ENCODE measurements at places on chromosomes 6 and 20.

- DNase-seq = peak; percentile 68
These were observed 773 bp downstream of the SMAP1 start for GRCh38 chr6:70668499-70668812.

DNA sequence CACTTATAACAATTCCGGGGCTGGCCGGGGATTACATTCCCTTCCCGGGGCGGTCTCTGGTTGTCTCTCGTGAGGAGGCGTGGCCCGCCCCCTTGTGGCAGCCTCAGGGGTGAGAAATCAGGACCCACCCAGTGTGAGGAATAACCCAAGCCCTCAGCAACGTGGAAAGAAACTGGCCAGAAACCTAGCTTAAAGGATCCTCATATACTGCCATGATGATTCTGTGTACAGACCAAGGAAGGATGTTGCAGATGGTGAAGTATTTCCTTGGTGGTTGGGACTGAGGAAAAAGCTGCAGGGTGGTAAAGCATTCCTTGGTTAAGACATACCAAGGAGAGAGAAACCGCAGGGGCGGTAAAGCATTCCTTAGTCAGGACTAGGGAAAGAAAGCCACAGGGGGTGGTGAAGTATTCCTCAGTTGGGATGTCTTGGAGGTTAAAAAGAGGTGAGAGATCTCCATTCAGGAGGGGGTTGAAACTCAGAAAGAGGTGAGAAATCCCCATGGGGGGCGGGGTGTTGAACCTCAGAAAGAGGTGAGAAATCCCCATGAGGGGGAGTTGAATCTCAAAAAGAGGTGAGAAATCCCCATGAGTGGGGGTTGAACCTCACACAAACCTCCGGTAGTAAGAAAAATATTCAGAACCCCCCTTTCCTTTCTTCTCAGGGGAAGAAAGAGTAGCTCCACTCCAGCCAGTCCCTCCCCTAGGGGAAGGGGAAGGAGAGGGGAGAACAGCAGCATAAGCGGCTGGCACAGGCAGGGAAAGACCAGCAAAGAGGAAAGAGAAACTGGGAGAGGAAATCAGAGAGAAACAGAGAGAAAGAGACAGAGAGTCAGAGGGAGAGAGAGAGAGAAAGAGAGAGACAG, 238.1 kb downstream of the RNGTT start:
- DNase-seq = peak; percentile 28

DNA sequence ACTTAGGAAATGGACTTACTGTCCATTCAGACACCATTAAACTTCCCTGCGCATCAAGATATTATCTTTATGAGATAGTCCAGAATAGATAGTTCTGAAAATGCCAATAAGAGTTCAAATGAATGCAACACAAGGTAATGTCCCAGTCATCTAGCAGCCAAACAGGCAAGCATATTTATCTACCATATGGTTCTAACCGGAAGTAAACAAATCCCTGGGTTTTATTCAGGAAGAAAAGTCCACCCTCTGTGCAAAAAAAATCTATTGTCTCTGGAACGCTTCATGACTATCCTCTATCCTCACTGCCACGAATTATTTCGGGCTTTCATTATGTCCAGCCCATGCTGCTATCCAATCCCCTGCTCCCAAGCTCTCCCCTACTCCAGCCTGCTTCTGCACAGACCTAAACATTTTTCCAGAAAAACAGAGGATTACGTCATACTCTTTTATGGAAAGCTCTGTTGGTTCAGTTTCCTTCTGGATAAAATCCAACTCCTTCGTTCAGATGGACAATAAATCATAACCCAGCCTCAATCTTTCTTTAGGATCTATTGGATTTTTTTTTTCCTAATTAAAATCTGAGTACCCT, 11.4 kb downstream of the PPIL6 start:
- DNase-seq = peak; percentile 46

GRCh38 chr20:634148-634925, 18.7 kb downstream of the SRXN1 start:
- DNase-seq = no peak

DNA sequence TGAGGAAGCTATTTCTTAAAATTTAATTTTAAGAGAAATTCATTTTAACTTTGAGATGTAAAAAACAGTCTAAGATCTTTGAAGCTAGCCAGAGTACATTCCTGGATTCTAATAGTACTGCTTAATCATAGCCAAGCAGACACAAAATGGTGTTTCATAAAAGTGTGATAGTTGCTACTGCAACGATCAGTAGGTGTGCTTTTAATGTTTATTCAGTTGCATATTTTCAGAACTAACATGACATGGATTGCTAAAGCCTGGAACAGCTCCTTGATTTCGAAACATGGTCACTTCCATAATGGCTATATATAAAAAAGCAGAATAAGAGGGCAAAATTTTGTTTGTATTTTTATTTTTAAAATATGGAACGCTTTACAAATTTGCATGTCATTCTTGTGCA, 35.5 kb downstream of the SESN1 start:
- peak; percentile 58 for DNase-seq

DNA sequence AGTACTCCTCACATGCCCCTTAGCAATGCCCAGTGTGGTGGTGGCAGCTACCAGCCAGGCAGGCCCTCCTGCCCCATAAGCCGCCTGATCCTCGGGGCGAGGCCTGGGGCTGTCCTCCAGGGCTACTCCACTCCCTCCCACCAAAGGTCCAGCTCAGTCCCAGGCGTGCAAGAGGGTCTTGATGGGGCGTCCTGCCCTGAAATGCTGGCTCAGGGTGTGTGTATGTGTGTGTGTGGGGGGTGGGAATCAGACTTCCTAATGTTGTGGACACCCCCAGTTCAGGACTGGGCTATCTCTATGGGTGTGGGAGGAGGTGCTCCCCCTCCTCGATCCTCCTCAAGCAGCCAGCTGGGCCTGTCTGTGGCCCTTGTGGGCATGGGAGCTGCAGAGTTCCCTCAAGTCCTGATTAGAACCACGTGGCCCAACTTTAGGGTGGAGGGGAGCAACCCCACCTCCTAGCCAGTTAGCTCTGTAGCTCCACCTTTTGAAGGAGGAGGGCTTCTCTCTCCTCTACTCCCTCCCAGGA, 7.5 kb downstream of the HSPA12B start:
- no peak for DNase-seq

- DNase-seq = no peak
These were observed 245.8 kb downstream of the ESR1 start for GRCh38 chr6:152053332-152053731.

GRCh38 chr6:160131636-160132296, 10.2 kb downstream of the SLC22A1 start:
- DNase-seq = no peak

GRCh38 chr6:7468382-7469081, 72.9 kb upstream of the DSP start:
- peak; percentile 87 for DNase-seq

GRCh38 chr20:23492292-23492691, 1.4 kb downstream of the CST8 start:
- no peak for DNase-seq

DNA sequence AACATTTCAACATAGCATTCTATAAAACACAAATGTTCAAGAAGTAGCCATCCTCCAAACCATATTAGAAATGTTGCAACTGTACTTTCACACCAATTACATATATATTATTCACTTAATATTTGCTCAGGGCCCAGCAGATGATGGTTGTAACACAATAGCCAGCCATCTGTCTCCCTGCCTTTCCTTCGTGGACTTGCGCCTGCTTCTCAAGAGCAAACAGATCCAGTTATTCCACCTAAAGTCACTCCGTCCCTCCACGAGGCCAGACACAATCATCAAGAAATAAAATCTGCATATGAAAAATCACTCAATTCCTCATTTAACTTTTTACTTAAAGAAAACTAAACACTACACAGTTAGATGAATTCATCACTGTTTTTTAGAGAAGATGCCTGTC, 160.4 kb downstream of the RALGAPA2 start:
- DNase-seq = no peak

- no peak for DNase-seq
These were observed 1.5 kb downstream of the BTN3A2 start for GRCh38 chr6:26366504-26366903.

DNA sequence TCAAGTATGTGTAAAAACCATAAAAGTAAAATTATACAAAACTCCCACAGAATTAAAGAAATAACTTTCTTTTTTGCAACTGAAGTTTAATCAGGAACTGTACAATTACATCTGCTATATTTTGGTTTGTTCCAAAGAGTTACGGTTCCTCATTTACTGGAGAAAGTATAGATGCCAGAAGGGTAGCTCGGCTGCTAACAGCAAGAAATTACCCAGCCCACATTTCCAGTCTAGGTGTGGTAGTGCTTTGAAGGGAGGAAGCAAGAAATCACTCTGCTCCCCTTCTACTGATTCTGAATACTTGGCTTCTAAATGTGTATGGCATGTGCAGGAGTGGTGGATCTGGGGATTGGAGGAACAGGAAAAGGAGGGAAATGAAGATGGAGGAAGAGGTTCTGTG, 441.3 kb downstream of the CDC5L start:
- no peak for DNase-seq

GRCh38 chr6:110810896-110811586, 4.2 kb downstream of the CDK19 start:
- DNase-seq = no peak

DNA sequence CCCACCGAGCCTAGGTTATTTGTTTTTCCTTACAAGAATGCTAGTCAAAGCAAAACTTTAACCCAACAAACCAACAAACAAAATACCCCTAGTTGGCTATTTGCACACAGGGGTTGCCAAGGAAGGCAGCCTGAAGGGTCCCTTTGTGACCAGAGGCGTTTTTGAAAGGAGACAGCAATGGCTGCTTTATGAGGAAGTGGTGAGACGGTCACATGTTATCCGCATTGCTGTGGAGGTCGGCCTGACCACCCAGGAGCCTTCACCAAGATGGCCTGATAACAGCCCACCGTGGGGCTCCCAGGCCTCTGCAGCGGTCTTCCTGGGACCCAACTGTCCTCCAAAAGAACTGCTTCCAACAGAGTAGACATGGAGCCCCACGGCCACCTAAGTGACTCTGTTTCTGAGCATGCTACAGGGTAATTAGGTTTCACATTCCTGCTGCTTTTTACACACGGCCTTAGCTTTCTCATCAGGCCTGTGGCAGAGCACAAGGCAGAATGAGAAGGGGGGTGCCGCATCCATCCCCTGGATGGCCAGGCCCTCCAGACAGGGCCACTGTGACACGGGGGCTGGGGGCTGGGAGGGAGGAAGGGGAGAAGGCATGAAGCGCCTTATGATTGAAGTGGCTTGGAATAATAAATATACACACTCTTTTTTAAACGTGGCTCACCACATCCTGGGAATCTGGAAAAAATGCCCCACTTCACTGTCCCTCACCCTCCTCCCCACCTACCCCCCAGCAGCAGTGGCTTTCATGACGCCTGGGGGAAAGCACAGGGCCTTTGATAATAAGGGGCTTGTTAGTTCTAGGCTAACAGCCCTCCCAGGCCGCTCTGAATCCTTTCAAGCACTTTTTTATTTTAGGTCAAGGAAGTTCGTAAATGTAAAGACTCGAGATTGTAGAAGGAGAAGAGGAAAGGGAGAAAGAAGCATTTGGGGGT, 86.0 kb downstream of the CLIC5 start:
- no peak for DNase-seq

DNA sequence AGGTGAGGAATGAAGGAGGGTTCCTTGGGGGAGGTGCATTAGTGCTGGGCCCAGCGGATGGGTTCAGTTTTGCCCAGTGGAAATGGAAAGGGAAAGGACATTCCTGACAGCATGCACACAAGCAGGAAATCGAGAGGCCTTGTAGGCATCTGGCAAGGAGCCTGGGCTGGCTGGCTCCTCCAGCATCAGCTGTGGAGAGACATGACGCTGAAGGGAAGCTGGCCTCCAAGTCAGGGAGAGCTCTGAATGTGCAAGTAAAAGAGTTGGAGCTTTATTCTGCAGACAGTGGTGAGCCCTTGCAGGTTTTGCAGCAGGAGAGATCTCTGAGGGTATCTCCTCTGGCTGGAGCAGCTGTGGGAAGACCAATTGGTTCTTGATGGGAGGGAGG, 154.3 kb downstream of the MRPL14 start:
- peak; percentile 96 for DNase-seq

DNA sequence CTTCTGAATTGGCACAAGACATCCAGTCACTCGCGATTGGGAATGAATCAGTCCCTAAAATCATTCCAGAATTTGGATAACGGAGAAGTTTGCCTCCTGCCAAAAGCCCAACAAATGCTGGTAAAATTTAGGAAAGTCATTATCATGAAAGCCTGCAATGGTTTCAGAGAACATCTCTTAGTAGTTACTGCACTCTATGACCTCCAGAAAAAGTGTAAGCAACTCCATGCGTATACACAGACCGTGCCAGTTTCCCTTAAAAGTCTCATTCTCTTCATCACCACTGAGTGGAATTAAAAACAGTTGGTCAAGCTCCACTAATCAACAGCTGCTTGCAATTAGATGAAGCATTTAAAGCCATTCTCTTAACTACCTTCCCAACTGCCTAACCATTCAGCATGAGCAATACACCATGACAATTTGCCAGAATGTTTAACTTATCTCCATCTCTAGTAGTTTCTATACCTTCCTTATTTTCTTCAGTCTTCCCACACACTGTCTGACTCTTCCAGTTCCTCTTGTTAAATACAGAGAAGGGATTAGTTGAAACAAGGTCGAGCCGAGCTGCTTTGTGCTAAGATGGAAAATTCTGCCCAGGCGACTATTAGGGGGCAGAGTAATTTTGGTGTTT, 183.6 kb upstream of the PRDM1 start:
- DNase-seq = peak; percentile 82

- DNase-seq = peak; percentile 17
These were observed at the start of gene SLC35F1 for GRCh38 chr6:117906958-117907600. SLC35F1 (plus strand) TSS chr6:117907264.

DNA sequence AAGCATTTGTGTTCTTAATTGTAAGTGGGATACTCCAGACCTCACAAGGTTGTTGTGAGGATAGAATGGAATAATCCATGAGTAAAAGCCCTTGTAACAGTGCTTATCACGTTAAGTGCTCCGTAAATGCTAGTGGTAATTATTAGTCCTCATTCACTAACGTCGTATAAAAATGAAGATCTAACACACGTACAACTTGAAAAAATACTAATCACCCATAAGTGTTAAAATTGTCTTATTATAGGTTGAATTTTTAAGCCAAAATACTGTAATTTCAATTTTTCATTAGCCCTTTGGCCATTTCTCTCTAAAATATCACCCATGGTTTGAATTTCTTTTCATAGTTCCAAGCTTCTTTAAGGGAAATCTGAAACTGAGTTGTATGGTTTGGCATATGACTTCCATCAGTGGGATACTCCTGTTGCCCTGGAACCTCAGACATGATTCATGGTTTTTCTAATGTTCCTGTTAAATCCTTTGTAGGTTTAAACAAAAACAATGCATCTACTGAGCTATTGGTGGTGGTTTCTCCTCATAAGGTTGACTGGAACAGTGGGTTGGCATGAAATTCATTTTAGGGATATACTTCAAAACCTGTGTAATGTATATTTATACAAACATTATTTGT, 19.1 kb downstream of the XRN2 start:
- DNase-seq = no peak

- no peak for DNase-seq
These were observed 24.6 kb upstream of the SERPINB1 start for GRCh38 chr6:2866171-2866846.

DNA sequence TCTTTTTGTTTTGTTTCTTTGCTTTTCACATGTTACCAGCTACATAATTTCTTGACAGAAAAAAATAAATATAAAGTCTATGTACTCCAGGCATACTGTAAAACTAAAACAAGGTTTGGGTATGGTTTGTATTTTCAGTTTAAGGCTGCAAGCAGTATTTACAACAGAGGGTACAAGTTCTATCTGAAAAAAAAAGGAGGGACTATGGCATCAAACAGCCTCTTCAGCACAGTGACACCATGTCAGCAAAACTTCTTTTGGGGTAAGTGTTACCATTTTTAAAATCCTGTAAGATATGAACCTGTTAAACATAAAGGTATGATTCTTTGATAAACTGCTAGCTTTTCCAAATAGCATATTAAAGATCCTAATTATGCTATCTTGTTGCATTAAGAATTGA, 393 bp downstream of the RUNX2 start:
- no peak for DNase-seq
